ENCODE measurements at places on chromosomes 2 and 18.
A peak's percentile ranks its signal among the peaks of the same experiment; 100 is the strongest.

- DNase-seq: no peak
Measured at GRCh38 chr2:100907832-100908231, 87.9 kb downstream of the NPAS2 start.

DNA sequence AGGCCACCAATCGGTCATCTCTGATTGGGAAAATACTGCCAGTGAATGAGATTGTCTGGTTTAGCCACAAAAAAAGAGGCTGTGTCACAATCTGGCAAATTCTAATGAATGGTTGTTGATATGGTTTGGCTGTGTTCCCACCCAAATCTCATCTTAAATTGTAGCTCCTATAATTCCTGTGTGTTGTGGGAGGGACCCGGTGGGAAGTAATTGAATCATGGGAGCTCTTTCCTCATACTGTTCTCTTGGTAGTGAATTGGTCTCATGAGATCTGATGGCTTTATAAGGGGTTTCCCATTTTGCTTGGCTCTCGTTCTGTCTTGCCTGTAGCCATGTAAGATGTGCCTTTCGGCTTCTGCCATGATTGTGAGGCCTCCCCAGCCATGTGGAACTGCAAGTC is 838.3 kb downstream of the SLC4A3 start:
- no peak for DNase-seq

DNA sequence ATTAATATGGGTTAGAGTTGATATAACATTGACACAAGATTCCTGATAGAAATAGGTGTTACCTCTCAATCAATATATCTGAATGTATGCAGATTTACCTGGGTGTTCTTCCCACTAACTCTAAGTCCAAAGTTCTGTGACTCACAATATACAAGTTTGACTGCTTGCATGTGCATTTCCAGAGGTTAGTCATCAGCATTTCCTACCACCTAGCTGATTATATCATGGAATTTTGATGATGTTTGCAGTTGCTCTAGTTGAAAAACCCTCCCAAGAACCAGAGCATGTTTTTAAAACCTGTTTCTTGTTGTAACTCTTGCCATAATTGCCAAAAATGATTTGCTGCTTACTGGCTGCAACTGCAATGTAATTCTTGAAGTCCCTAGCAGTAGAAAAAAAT is 15.0 kb upstream of the DSG1 start:
- DNase-seq: no peak

DNA sequence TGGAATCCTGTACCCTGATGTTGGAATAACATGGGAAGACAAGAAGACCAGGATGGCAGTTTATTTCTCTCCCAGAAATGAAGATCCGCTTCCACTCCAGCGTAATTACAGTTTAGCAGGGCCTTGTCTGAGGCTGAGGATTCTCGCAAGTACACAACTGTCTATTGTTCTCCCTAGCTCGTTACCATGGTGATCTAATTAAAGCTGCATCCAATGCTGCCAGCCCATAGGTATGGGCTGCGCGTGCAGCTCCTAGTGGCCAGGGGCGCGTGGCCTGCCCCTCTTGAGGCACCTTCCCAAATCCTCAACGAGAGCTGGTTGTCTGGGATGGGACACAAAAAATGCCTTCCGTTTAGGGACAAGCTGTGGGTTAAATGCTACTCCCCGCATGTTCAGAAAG is 344.9 kb downstream of the CYRIA start:
- no peak for DNase-seq

DNA sequence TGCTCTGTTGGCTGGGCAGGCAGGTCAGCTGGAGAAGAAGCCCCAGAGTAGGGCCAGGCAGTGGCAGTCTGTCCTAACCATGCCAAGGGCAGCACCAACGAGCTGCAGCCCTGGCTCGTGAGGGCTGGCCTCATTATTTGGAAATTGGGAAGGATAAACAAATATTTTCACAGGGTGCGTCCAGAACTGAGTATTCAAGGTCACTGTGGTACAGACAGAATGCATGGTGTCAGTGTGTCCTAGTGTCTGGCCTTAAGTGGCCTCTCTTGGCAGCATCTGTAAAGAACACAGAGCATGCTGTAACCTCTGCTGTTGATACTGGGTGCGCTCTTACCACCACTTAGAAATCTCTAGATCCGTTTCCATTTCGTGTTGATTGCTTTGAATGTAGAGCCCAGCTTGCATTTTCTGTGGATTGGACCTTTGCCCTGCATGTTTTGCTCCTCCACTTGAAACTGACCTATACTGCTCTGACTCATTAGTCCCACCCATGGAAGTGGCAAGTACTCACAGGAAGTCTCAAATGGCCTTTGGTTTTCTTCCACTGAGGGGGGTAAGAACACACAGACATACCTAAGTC is 88.2 kb downstream of the GREB1L start:
- no peak for DNase-seq

DNA sequence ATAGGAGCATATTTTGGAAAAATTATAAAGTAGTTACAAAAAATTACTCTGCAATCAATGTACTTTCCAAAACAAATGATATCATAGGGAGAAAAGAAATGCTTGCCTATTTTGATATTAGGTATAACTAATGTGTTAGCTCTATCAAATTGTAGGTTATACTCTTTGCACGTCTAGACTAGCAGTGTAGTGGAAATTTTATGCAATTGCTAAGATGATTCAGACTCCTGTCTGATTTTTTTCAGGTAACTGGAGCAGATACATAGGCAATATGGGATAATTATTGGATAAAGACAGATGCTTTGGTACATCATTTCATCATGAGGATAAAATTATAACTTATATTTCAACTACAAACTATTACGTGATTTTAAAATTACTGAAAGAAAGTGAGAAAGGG is 918.3 kb downstream of the EPHA4 start:
- DNase-seq: no peak

DNA sequence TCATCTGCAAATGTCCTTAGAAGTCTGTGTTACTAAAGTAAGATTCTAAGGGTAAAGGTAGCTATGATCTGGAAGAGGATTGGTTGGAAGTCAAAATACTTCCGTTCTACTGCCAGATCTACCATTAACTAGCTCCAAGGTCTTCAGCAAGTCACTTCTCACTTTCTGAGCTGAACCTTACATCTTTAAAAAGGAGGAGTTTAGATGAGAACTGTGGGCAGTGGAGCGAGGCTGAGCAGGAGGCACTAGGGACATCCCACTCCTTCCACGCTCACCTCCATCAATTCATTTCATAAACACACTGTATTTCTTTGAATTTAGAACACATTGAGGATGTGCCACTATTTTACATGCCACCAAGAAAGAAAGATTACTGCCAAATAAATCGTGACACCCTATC is 143.0 kb downstream of the ABCA12 start:
- no peak for DNase-seq

GRCh38 chr2:189698020-189698887 is 23.8 kb downstream of the ANKAR start:
- peak; percentile 21 for DNase-seq

DNA sequence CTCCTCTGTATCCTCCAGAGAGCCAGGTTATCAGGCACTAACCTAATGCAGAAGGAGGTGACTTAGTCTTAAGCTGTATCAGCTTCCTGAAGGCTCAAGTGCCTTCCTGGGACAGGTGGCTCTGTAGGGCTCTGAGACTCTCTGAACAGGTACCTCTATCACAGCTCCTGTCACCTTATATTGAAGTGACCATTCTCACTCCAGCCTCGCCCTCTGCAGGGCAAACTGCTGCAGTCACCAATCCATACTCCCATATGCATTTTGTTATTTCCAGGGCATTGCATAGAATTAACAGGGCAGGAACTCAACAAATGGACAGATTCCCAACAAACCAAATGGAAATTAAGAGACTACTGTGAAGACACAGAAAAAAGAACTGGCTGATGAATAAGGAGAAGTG is 203.0 kb upstream of the REV1 start:
- no peak for DNase-seq

- no peak for DNase-seq
Measured at GRCh38 chr18:8052237-8052701, 485.2 kb downstream of the PTPRM start.

GRCh38 chr2:210195101-210195852 is 24.1 kb upstream of the KANSL1L start:
- DNase-seq: peak; percentile 18

GRCh38 chr2:217937446-217937845 is 65.3 kb downstream of the TNS1 start:
- no peak for DNase-seq

DNA sequence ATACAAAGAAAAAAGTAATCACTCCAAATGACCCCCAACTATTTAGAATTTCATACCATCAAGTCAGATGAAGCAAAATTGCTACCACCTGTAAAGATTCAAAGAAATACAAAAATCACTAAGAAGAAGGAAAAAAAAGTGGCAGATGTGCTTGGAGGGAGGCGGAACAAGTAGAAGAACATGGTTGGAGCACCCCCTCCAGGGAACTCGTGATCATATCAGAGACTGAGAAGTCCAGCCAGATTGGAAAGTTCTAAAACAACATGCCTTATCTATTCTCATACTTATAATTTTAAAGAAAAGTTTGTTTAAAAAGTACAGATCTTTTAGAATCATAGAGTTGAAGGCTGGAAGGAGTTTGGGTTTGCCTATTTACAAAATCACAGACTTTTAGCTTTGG is 113.4 kb upstream of the CYP26B1 start:
- DNase-seq: no peak

DNA sequence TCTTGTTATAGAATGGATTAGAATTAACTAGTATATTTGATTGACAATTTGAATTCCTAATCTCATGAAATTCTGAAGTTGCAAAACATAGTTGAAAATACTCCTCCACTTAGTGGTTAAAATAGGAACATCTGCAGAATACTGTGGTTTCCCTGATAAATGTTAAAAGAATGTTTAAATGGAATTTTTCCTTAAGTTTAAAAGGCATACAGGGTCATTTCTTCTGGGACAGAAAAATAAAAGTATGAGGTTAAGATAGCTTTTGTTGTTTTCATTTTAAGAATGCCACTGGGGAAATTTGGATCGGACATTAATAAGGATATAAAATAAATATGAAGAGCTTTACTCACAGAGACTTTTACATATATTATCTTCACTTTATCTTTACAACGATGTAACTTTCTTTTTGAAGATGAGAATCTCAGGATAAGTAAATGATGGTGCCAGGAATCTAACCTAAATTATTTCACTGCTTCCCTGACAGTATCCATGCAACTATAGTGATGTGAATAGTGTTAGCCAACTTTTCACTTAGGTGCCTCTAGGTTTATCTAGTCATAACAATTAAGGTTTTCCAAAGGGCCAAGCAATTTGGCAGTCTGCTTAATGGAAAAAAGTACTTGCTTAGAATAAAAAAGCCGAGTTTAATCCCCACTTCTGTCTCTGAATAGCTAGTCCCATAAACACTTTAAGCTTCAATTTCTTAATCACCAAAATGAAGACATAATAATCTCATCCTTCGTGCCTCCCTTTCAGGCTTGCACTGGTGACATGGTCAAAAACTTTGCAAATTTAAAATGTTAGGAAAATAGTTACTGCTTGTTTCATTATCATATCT is 151.8 kb upstream of the STK17B start:
- DNase-seq: no peak

- no peak for DNase-seq
Measured at GRCh38 chr2:195049372-195050031, 607.5 kb upstream of the SLC39A10 start.

- no peak for DNase-seq
Measured at GRCh38 chr2:141820893-141821292, 309.9 kb downstream of the LRP1B start.

- DNase-seq: no peak
Measured at GRCh38 chr2:17107871-17108270, 410.4 kb downstream of the RAD51AP2 start.

Measured in GM13977 (cell line).